Breast epithelium (tissue), 4 donors: ENCODE measurements at places on chromosomes 2 and 18. TPM values are rescaled to one million over a fixed set of nuclear protein-coding genes. Genes with fewer than 3 reads are reported as not detected.

GRCh38 chr2:69811591-69811990, 17.9 kb upstream of the GMCL1 start:
- H3K4me3 ChIP-seq = no peak overlapping the region
- no peaks in the 10 kb centered on the region for H3K4me1 ChIP-seq
- DNase-seq = no peak

The ZEB2 gene
- total RNA-seq = 53.7 TPM

DNA sequence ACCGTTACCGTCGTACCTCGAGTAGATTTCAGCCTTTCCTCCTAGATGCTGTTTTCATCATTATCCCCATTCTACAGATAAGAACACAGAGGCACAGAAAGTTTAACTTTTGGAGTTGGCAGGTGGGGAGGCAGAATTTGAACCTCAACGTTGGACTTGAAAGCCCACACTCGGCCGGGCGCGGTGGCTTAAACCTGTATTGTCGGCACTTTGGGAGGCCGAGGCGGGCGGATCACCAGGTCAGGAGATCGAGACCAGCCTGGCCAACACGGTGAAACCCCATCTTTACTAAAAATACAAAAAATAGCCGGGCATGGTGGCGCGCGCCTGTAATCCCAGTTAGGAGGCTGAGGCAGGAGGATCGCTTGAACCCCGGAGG, 11.5 kb downstream of the CATIP start:
- no peaks in the 10 kb centered on the region for H3K27me3 ChIP-seq
- peak overlapping the region; percentile 65 for H3K4me3 ChIP-seq
- no peak for DNase-seq
- H3K36me3 ChIP-seq = no peaks in the 10 kb centered on the region
- peak overlapping the region; percentile 99 for H3K27ac ChIP-seq

The CSRNP3 gene
- 10.0 TPM for total RNA-seq

The DRC1 gene
- not detected for total RNA-seq

The TMEM169 gene
- total RNA-seq = not detected

- no peaks in the 10 kb centered on the region for H3K4me1 ChIP-seq
- no peak overlapping the region for H3K27ac ChIP-seq
- no peak overlapping the region for H3K4me3 ChIP-seq
- H3K36me3 ChIP-seq = no peaks in the 10 kb centered on the region
- H3K27me3 ChIP-seq = no peaks in the 10 kb centered on the region
These were observed 471.0 kb upstream of the HNMT start for GRCh38 chr2:137493261-137493660.

The INHBB gene
- 60.6 TPM for total RNA-seq
